ENCODE measurements at places on chromosomes 16 and 17.

DNA sequence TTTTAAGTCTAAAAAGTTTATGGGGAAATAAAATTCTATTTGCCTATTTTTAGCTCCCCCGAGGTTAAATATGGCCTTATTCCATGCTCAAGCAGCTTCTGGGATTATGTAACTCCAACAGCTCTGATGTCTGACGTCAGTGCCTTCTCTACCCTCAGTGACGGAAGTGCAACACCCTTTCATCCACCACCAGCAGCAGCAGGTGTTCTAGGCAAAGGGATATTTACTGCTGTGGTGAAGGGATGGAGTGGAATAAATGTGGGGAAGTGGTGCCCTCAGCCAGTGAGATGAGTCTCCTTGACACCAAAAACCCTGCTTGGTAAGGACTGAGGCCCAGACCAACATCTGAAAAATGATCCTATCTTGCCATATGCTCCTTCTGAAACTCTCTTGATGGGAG, 247.4 kb downstream of the SHISA9 start:
- no peak for DNase-seq

DNA sequence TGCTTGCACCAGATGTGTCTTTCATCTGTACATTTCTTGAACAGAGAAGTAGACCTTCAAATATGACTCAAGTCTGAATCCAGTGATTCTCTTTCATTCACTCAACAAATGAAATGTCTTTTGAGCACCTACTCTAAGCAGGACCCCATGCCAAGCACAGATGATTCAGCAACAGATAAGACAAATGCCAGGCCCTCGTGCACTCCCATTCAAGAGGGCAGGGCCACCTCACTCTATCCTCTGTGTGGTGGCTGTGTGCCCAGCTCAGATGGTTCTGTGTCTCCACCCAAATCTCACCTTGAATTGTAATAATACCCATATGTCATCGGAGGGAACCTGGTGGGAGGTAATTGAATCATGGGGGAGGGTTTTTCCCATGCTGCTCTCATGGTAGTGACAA, 74.1 kb upstream of the NKD1 start:
- no peak for DNase-seq

- no peak for DNase-seq
Observed at GRCh38 chr16:72805486-72805885, 242.4 kb downstream of the ZFHX3 start.

GRCh38 chr16:50261707-50262235, 4.6 kb upstream of the ADCY7 start:
- DNase-seq = no peak

DNA sequence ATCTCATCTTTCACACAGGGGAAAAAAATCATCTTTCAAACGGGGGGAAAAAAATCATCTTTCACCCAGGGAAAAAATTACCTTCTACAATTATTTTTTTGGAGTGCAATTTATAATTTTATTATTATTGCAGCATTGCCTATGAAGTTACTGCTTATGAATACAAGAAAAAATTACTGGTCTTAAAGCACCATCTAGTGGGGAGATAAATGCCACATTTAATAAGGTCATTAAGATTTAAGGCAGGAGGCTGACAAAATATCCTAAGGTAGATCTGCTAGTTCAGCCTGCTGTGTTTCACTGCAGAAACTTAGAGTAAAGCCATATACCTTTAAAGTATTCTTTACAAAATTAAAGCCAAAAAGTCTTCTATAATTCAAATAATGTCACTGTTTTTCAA, 13.7 kb downstream of the SHCBP1 start:
- no peak for DNase-seq

- no peak for DNase-seq
Observed at GRCh38 chr16:89898201-89898967, 20.3 kb upstream of the MC1R start.

DNA sequence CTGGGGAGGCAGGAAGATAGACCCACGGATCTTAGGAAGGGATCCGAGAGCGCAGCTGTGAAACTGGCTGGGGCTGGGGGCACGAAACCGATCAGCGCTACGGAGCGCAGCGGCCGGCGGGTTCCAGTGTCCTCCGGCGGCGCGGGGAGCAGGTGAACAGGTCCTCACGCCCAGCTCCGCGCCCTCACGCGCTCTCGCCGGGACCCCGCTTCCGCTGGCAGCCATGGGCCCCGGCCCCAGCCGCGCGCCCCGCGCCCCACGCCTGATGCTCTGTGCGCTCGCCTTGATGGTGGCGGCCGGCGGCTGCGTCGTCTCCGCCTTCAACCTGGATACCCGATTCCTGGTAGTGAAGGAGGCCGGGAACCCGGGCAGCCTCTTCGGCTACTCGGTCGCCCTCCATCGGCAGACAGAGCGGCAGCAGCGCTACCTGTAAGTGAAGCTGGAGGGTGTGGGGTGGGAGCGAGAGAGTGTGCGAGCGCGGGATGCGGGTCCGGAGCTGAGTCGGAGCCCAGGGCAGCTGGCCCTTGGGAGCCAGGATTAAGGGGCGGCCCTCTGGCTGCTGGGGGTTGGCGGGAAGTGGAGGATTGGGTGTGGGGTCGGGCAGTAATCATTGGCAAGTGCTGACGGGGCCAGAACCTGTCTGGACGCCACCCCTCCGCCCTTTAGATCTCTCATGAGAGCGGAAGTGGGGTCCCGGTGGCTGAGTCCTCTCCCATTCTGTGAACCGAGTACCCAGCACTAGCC, 479 bp downstream of the ITGA3 start:
- peak; percentile 46 for DNase-seq

- DNase-seq = no peak
Observed at GRCh38 chr17:64219571-64219970, 43.5 kb downstream of the TEX2 start.

- DNase-seq = no peak
Observed at GRCh38 chr16:25713785-25714570, 22.2 kb downstream of the HS3ST4 start.

GRCh38 chr17:5437721-5438317, 1.1 kb downstream of the C1QBP start:
- DNase-seq = no peak

DNA sequence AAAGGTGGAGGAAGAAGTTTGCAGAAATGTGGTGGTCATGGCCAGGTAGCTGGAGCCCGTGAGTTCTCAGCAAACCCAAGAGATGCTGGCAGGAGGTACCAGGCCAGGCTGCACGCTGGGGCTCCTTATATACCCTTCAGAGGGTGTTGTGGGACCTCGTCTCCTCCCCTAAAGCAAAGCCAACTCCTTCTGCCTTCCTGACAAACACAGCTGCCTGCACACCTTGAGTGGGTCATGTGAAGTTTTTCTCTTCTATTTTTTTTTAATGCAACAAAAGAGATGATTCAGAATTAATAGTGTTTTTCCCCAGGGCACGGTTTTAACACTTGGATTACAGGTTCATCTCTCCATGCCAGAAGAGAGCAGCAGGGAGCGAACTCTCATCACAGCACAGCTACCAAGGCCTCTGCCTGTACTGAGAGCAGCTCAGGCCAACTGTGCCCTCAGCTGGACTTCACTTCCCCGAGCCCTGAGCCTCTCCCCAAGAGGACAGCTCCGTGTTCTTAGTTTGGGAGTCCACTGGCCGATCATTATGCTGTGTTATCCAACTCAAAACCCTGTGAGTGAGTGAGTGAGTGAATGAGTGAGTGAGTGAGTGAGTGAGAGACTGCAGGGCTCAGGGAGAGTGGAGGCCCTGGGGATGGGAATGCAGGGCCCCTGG, at the start of gene KRT15:
KRT15 (minus strand) TSS at position 102 of the 661 bp plus-strand sequence; CDS start at position 39, 63 bp downstream.
- DNase-seq = no peak

GRCh38 chr16:28013392-28013791, 50.1 kb downstream of the GSG1L start:
- DNase-seq = no peak

- no peak for DNase-seq
Observed at GRCh38 chr16:54164789-54165173, 121.8 kb downstream of the IRX3 start.

DNA sequence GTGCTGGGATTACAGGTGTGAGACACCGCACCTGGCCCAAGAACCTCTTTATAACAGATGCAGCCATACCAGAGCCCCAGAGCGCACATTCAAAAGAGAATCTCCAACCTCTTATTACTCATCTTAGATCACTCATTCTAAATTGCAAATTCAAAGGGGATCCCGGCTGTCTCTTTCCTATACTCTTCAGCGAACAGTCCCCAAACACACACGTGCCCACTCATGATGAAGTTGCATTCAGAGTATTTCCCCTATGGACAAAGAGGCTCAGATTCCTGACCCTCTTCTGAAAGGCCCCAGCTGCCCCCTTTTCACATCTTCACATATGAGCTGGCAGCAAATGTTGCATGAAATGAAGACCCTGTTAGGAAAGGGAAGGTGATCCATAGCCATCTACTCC, 22.5 kb upstream of the ABR start:
- DNase-seq = no peak

GRCh38 chr16:65295527-65295926, 173.7 kb upstream of the CDH11 start:
- DNase-seq = no peak

GRCh38 chr17:8728971-8729370, 15.7 kb downstream of the CCDC42 start:
- DNase-seq = no peak
